ENCODE measurements at places on chromosomes 7 and 10.
A peak's percentile ranks its signal among the peaks of the same experiment; 100 is the strongest.

DNA sequence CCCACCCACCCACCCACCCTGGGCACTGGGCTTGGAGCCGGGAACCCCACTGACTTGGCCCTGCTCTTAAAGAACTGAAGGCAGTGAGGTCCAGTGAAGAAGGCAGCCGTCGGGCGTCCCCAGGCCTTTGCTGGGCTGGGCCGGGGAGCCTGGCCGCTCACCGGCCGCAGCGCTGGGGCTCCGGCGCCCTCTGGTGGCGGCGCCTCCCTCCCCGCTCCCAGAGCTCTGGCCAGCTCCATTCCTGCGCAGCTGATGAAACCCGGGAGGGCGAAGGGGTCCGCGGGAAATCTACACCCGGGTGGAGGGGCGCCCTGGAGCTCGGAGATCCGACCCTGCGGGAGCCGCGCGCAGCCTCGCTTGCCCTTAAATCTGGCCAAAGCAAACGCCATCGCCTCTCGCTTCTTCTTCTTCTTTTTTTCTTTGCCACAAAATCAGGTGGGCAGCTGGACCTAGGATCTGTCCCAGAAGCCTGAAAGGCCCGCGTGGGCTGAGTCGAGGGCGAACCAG is 1.7 kb upstream of the CXCL12 start:
- no peaks in the 10 kb centered on the region for H3K36me3 ChIP-seq
- peak; percentile 77 for DNase-seq
- no peak overlapping the region for H3K4me3 ChIP-seq
- peaks cover 30% of the 10 kb centered on the region for H3K4me1 ChIP-seq

DNA sequence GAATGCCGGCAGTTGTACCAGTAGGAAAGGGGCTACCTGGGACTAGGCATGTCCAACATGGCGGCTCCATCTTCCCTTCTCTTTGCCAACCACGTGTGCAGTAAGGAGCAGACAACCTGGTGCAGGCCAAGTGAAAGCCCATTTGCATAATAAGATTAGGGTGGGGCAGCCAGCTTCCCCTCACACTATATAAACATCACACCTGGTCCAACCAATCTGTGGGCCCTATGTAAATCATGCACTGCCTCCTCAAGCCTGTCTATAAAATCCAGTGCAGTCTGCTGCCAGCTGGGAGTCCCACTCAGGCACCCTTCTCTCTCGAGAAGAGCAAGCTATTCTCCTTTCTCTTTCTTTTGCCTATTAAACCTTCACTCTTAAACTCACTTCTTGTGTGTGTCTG is 429.3 kb downstream of the CALN1 start:
- H3K36me3 ChIP-seq, result no peaks in the 10 kb centered on the region
- H3K27me3 ChIP-seq, result no peaks in the 10 kb centered on the region
- H3K4me1 ChIP-seq, result peaks cover 2% of the 10 kb centered on the region
- no peak overlapping the region for H3K4me3 ChIP-seq
- no peak for DNase-seq
- H3K27ac ChIP-seq, result no peak overlapping the region

DNA sequence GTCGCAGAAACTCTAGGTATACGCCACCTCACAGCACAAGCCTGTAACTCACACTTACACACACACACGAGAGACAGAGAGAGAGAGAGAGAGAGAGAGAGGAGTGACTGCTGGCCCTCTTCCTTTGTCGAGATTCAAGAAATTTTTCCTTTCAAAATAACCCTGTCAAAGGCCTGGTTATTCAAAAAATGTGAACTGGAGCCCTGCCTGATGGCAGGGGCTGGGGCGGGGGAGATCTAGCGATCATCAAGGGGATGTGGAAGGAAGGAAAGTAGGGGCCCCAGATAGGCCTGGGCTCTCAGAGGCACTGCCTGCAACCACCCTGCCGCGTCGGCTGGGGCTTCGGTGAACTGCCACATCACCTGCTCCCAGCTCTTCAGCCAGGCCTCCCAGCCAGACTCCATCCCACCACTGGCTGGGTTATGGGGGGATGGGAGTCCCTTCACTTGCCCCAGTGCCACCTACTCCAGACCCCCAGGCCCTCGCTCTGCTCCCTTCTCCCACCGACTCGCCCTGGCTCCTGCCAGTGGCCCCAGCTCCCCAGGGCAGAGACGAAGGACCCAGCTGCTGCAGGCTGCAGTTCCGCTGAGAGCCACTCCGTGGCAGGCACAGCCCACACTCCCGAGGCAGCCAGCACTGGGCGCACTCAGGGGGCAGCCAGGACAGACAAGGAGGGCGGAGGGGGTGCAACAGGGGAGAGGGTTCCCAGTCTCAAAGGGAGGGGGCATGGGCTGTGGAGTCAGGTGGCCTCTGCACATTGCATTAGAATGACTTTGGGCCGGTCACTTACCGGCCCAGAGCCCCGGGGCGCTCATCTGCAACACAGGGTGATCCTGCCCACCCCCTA is 15.3 kb downstream of the KCNH2 start:
- no peaks in the 10 kb centered on the region for H3K27me3 ChIP-seq
- H3K27ac ChIP-seq, result no peak overlapping the region
- H3K36me3 ChIP-seq, result no peaks in the 10 kb centered on the region
- H3K4me1 ChIP-seq, result peaks cover 3% of the 10 kb centered on the region

DNA sequence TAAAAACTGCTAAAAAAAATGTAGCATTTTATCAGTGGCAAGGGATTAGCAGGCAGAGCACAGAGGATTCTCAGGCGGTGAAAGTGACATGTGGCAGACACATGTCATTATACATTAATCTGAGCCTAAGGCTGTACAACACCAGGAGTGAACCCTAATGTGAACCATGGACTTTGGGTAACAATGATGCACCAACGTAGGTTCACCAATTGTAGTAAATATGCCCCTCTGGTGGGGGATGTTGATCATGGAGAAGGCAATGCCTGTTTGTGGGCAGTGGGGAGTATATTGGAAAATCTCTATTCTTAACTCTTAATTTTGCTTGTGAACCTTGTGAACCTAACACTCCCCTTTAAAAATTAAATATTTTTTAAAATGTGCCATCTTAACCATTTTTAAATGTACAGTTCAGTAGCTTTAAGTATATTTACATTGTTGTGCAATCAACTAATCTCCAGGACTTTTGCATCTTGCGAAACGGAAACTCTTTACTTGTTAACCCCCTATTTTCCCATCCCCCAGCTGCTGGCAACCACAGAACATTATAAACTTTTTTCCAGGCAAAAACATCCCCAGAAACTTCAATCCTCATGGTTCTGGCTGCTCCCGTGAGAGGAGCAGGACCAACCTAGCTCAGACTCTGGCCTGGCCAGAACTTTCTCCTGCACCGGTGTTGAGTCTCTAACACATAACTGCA is 29.9 kb downstream of the LRRC20 start:
- H3K27ac ChIP-seq, result no peak overlapping the region
- DNase-seq, result no peak
- H3K27me3 ChIP-seq, result no peaks in the 10 kb centered on the region

DNA sequence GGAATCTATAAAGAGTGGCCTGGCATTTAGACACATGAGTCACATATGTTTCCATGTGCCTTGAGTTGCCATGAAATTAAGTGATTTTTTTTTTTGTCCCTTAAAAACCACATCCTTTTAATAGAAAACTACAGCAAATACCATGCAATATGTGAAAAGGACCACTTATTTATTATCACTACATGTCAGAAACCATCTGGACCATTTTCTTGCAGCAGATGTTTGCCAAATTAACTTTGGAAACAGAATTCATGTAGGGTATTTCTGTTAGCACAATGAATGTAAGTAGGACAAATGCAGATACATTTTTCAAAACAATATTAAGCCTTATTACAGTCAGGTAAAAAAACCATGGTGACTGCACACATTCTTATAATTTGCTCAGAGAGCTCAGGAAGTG is 230.6 kb downstream of the REEP3 start:
- H3K36me3 ChIP-seq, result no peaks in the 10 kb centered on the region
- H3K27ac ChIP-seq, result no peak overlapping the region
- H3K27me3 ChIP-seq, result no peaks in the 10 kb centered on the region

GRCh38 chr10:72058989-72059842 is 29.1 kb downstream of the SPOCK2 start:
- no peak for DNase-seq
- H3K4me1 ChIP-seq, result no peaks in the 10 kb centered on the region
- no peak overlapping the region for H3K4me3 ChIP-seq
- H3K27me3 ChIP-seq, result no peaks in the 10 kb centered on the region

DNA sequence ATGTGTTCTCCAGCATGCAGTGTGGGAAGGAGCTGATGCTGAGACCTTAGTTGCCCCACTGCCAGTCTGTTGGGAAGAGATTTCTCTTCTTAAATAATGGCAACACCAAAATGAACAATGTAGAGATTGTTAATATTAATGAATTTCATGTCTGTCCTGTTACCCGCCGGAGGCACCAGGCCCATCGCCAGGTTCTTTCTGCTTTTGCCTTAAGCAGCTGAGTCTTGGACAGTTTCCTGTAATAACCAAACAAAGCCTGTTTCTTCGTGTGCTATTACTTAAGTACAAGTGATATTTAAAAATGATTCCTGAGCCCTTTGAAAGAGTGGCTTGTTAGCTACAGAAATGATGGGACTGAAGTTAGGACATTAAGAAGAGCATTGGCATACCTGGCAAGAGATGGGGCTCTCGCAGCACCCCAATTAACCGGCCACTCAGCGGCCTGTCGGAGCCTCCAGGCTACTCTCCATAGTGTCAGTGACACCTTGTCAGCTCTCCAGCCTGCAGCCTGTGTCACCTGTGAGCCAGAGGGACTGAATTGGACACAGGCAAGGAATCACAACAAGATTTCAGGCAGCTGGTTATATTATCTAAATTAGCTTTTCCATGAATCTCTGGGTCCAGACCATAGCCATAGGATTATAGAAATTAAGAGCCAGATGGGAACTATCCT is 142.0 kb downstream of the CELF2 start:
- no peak overlapping the region for H3K27ac ChIP-seq
- no peaks in the 10 kb centered on the region for H3K36me3 ChIP-seq
- H3K4me1 ChIP-seq, result peaks cover 15% of the 10 kb centered on the region
- H3K4me3 ChIP-seq, result no peak overlapping the region
- no peak for DNase-seq

DNA sequence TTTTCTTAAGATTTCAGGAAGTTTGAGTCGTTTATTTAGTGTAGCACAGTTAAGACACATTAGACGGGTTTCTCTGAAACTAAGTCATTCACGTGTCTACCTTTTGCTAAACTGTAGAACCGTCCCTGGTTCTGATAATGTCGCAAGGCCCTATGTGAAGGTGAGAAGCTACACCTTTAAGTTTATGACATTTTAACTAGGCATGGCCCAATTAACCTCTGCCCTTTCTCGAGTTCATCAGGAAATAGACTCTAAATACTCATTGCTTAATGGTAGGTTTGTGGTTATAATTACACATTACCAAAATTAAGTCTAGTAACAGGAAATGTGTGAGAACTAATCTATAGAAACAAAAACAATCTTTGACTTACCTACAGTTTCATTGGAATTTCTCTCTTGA is 126.6 kb upstream of the FZD8 start:
- no peak overlapping the region for H3K4me3 ChIP-seq
- no peak for DNase-seq
- H3K27ac ChIP-seq, result no peak overlapping the region
- H3K4me1 ChIP-seq, result peaks cover 9% of the 10 kb centered on the region
- H3K36me3 ChIP-seq, result peaks cover 1% of the 10 kb centered on the region

DNA sequence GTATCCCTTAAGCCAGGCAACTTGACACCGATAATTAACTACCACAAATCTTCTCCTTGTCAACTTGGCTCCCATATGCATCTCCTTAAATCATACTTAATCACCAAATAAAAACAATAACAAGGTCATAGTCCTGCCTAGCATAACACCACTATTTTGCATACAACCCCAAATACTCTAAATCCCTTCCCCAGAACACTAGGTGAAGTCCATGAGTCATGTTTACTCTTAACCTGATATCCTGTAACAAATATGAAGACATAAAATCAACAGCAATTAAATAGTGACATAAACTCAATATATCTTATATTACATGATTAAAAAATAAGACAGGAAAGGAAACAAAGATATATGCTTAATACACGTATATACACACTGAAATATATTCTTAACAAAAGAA is 362.0 kb downstream of the ETV1 start:
- no peaks in the 10 kb centered on the region for H3K4me1 ChIP-seq
- H3K4me3 ChIP-seq, result no peak overlapping the region
- DNase-seq, result no peak
- no peaks in the 10 kb centered on the region for H3K27me3 ChIP-seq

- H3K27me3 ChIP-seq, result no peaks in the 10 kb centered on the region
- no peak for DNase-seq
- no peaks in the 10 kb centered on the region for H3K36me3 ChIP-seq
- no peak overlapping the region for H3K4me3 ChIP-seq
These were observed 15.4 kb downstream of the TAS2R41 start for GRCh38 chr7:143492799-143493739.

DNA sequence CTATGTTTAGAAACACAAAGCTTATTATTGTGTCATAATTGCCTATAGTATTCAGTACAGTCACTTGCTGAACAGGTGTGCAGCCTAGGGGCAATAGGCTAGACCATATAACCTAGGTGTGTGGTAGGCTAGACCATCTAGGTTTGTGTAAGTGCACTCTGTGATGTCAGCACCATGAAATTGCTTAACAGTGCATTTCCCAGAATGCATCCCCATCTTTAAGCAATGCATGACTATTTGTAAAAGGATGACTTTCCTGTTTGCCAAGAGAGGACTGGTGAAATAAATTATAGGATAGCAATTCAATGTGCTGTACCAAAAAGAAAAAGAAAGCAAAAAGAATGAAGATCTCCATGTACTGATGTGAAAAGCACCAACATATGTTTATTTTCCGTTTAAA is 288.7 kb upstream of the AUTS2 start:
- H3K27ac ChIP-seq, result no peak overlapping the region
- H3K4me3 ChIP-seq, result no peak overlapping the region
- H3K27me3 ChIP-seq, result no peaks in the 10 kb centered on the region
- no peak for DNase-seq
- no peaks in the 10 kb centered on the region for H3K36me3 ChIP-seq

DNA sequence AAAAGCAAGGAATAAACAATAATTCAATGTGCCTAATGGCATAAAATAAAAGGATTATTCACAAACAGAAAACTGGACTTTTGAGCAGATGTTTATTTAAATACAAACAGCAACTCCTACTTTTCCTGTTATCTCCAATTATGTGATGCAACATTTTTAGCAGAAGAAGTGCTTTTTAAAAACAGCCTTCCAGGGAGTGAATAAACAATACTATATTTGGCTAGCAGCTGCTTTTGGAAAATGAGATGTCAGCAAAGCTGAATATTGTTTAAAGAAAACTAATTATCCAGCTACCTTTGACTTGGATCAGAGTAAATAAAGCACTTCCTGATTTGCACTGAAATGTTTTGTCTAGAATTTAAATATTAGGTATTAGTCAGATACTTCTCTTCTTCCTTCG is 23.2 kb downstream of the CDK1 start:
- H3K36me3 ChIP-seq, result peaks cover 2% of the 10 kb centered on the region
- no peak overlapping the region for H3K27ac ChIP-seq
- no peak for DNase-seq
- no peaks in the 10 kb centered on the region for H3K4me1 ChIP-seq
- H3K4me3 ChIP-seq, result no peak overlapping the region

GRCh38 chr10:5531558-5532306 is 7.0 kb downstream of the CALML3 start:
- no peak overlapping the region for H3K4me3 ChIP-seq
- H3K4me1 ChIP-seq, result no peaks in the 10 kb centered on the region
- no peaks in the 10 kb centered on the region for H3K36me3 ChIP-seq
- H3K27ac ChIP-seq, result no peak overlapping the region
- H3K27me3 ChIP-seq, result no peaks in the 10 kb centered on the region
- DNase-seq, result no peak

- DNase-seq, result no peak
- H3K36me3 ChIP-seq, result no peaks in the 10 kb centered on the region
- no peak overlapping the region for H3K27ac ChIP-seq
- H3K4me3 ChIP-seq, result no peak overlapping the region
These were observed 112.4 kb downstream of the ADCY1 start for GRCh38 chr7:45686441-45687184.
